SHP77 treated with DMSO at 0.1 percent for 48 hours (cell line): ENCODE measurements at places on chromosomes 1 and 21.

GRCh38 chr1:92244376-92244775, 26.7 kb downstream of the C1orf146 start:
- no peak for DNase-seq

DNA sequence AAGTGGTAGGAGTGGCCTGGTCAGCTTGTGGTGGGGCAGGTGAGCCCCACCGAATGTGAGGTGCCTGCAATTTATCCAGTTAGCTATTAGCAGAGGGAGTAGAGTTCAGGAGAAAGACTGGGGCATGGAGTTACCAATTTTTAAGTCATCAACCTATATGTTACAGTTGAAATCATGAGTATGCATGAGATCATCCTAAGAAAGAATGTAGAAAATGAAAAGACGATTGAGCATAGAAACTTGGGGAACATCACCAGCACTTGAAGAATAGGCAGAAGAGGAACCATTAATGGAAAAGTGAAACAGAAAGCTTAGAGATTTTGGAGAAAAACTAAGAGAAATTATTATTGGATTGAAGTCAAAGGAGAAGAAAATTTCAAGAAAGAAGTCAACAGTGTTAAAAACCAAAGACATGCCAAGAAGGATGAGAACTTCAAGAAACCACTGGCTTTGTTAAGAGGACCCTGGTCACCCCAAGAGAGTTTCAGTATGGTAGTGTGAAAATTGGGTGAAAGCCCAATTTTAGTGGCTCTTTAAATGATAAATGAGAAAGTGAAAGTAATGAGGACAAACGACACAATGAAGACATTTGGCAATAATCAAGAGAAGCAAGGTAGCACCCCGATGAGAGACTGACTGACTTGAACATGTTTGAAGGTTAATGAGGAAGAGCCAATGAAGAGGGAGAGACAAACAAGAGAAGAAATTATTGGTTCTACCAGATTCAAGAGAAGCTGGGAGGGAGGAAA, 36.7 kb downstream of the DNASE2B start:
- DNase-seq, result no peak

GRCh38 chr1:234402939-234403338, 29.7 kb downstream of the COA6 start:
- DNase-seq, result no peak

- DNase-seq, result no peak
Observed at GRCh38 chr1:77504986-77505385, 177.5 kb downstream of the ZZZ3 start.

DNA sequence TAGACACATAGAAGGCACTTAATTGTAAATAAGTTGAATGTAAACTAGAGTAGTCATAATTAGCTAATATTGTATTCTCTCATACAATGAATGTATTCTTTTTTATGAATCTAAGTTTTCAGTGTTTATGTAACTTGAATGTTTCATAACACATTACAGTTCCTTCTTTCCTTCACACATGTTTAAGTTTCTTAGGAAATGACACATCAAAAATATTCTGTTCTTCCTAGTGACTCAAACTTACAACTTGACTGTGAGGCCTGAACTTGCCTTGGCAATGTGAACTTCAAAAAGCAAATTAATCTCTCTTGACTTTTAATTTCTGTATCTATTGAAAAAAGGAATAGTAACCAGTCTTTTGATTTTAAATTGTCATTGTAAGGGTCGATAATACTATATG, 700.1 kb downstream of the KCNT2 start:
- no peak for DNase-seq

- no peak for DNase-seq
Observed at GRCh38 chr1:201655243-201655642, 116.3 kb downstream of the NAV1 start.

GRCh38 chr1:164864161-164864560, 305.2 kb downstream of the PBX1 start:
- DNase-seq, result no peak

- peak; percentile 15 for DNase-seq
Observed at GRCh38 chr1:40612345-40612831, 53.1 kb downstream of the RIMS3 start.

- no peak for DNase-seq
Observed at GRCh38 chr1:110094931-110095654, 17.1 kb upstream of the UBL4B start.

- no peak for DNase-seq
Observed at GRCh38 chr1:11799099-11799498, 6.7 kb downstream of the MTHFR start.

- no peak for DNase-seq
Observed at GRCh38 chr1:151801310-151801820, 3.9 kb downstream of the LINGO4 start.

DNA sequence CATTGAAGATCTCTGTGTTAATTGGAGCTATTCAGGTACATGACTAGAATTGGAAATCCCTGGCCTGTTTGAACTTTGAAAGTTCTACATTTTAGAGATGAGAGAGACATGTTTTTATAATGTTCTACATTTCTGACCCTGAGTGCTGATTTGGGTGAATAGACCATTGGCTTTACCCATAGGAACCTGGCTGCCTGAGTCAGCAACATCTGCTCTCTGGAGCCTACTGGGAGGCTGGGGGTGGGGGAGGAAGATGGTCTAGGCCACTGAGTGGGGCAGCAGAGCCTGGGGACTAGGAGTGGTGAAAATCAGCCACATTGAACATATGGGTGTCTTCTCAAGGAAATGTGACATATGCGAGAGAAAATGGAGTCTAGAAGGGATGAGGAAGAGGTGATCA, 1.4 kb upstream of the VANGL1 start:
- DNase-seq, result no peak

DNA sequence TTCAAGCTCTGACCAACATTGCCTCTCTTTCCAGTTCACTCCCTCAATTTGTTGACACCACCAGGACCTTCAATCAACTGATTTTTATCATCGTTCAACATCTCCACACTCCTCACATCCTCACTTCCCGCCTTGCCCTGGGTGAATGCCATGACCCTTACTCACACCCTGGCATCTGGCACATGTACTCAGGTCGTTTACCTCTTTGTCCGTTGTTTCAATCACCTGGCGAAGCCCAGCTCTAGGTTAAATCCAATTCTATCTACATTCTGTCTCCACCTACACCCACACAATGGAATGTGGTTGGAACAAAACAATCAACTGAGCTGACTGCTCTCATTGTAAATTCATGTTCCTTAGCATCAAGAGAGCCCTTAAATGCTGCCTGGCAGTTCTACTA, 24.2 kb upstream of the TBX15 start:
- DNase-seq, result no peak

- no peak for DNase-seq
Observed at GRCh38 chr1:28173980-28174297, 2.6 kb downstream of the PTAFR start.

GRCh38 chr1:68375919-68376318, 73.8 kb downstream of the RPE65 start:
- no peak for DNase-seq

- no peak for DNase-seq
Observed at GRCh38 chr1:207152792-207153468, 48.9 kb downstream of the C4BPA start.

- DNase-seq, result no peak
Observed at GRCh38 chr1:58994664-58995063, 210.8 kb upstream of the JUN start.

GRCh38 chr1:97740891-97741290, 179.9 kb downstream of the DPYD start:
- no peak for DNase-seq

GRCh38 chr21:25342816-25343215, 264.5 kb downstream of the MRPL39 start:
- DNase-seq, result no peak

DNA sequence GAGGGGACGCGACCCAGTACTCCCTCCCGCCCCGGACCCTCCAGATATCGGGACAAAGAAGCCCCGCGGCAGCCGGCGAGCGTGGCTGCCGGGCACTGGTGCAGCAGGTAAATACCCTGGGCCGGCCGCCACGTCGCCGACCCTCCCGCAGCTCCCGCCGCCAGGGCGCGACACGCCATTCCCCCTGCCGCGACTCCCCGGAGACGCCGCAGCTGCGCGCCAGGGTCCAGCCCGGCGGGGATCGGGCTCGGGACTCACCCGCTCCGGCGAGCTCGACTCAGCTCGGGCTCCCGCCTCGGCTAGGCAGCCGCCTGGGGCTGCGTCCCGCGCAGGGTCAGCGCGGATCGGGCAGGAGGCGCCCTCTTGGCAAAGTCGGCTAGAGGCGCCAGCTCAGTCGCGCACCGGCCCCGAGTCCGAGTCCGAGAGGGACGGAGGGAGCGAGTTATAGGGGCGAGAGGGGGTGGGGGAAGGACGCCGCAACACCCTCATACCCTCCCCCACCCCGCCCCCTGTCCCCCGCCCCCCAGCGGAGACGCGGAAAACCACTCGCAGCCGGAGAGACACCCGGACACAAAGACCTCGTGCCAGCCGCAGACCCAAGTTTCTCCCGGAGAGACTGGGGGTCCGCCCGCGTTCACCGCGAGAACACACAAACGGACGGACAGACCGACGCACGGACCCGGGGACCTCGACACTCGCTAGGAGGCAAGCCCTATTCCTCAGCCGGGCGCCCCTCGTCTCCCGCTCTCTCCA, 985 bp downstream of the SYT6 start:
- no peak for DNase-seq

GRCh38 chr1:15110867-15111230, 42.7 kb upstream of the TMEM51 start:
- DNase-seq, result no peak

DNA sequence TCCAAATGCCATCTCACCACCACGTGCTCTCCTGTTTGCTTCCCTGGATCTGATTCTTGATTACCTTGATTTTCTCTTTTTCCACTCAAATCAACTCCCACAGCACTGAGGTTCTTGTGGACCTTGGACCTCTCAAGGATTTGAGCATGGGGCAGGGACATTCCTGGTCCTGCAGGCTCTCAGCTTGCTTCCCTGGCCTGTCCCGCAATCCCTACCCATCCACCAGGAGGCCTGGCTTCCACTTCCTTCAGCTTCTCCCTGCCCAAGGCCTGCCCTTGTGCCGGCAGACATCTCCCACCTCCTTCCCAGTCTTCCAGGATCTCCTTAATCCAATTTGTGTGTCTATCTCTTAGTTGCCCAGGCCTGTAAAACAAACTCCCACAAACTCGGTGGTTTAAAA, 21.6 kb downstream of the PLA2G2A start:
- DNase-seq, result no peak

DNA sequence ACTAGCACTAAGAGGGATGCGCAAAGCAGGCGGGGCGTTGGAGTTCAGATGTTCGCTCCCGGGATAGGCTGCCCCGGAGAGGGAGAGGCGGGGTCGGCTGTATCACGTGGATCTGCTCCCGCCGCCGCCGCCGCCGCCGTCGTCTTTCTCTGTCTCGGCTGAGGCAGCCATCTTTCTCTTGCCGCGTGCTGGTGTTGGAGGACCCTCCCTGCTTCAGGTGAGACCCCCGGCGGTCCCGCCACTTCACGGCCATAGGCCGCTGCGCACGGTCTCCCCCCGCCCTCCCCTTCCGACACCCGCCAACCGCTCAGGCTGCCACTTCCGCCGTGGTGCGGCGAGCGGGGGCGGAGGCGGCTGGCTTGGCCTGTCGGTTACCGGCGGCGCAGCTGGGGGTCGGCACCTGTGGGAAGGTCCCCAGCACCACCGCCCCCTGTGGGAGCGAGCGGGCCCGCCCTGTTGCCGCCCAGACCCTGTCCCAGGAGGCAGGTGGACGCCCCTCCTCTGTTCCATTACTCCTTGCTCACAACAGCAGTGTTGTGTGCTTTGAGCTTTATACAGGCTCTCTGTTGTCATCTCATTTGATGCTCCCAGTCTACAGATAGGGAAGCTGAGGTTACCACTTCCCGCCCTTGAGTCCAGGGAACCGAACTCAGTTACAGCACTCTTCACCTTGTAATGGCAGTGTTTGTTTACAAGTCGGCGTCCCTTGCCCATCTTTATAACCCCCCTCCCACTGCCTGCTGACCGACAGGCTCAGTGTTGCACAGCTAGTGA, at the start of gene BTF3L4:
Gene BTF3L4, plus strand, starts transcription at position 133 of the 774 bp plus-strand sequence. CDS start 3,553 bp downstream, outside the sequence.
- DNase-seq, result peak; percentile 88

- peak; percentile 25 for DNase-seq
Observed at GRCh38 chr1:52127181-52128180, 14.4 kb upstream of the ZFYVE9 start.

DNA sequence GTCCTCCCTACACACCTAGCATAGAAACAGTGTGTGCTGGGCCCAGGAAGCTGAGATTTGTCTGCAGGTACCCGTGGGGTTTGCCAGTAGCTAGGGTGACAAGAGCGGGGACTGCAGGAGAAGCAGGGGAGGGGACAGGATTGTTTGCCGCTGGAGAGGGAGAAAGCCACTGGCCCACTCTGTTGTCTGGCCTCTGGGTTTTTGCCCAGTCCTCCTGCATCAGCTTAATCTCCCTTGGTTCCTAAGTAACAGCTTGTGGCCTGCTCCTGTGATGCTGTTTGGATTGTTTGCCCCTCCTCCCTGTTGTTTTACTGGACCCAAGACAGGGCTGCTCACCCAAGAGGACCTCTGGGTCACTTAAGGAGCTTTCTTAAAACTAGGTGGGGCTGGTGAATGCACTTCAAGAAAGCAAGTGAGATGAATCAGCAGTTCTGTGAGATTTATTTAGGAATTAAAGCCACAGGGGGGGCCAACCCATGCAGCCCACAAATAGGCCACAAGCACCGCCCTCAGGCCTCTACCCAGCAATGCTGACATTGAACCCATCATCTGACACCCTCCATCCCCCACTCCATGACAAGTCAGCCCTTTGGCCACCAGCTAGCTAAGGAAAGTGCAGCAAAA, 142.8 kb downstream of the ZZZ3 start:
- no peak for DNase-seq

GRCh38 chr1:181104790-181105133, 16.3 kb downstream of the IER5 start:
- DNase-seq, result no peak

GRCh38 chr1:80367058-80367457, 1360.5 kb upstream of the ADGRL4 start:
- no peak for DNase-seq

DNA sequence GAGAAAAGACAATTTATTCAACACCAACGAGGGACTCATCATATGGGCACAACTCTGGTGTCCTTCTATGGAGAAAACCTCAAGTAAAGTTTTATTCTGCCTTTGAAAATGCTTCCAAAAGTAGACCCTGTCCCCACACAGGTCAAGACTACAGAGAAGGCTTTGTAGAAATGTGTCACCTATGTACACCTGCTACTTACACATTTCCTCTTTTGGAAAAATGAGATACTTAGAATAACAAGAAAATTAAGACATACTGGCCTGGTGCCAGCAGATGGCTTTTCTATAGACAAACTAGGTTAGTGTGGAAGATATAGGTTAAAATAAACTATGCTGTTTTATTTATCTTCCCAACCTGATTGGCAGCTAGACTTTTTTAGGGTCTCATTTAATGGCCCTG, 13.6 kb downstream of the POGK start:
- no peak for DNase-seq

DNA sequence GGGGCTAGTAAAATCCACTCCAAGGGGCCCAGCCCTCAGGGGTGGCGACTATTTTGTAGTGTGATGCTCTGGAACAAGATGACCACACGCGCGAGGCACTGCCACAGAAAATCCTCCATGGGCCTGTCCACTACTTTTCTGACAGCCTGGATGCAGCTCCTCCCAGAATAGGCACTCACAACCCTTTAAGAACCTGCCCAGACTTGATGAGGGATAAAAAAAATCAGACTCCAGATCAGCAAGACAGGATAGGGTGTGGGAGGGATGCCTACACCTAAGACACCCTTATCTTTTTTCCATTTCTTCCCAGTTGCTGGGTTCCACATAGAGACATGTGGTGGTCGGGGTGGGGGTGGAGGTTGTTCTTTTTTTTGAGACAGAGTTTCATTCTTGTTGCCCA, 33.5 kb downstream of the PCAT6 start:
- DNase-seq, result no peak

GRCh38 chr1:113830039-113830438, 17.8 kb upstream of the RSBN1 start:
- DNase-seq, result no peak
